ENCODE measurements at places on chromosomes 2 and 18.

- no peak for DNase-seq
Measured at GRCh38 chr2:187519419-187520120, 34.7 kb downstream of the TFPI start.

- no peak for DNase-seq
Measured at GRCh38 chr18:11146947-11147345, 2.4 kb downstream of the PIEZO2 start.

- no peak for DNase-seq
Measured at GRCh38 chr2:212314680-212315079, 223.9 kb downstream of the ERBB4 start.

- no peak for DNase-seq
Measured at GRCh38 chr2:16763493-16763899, 97.9 kb upstream of the CYRIA start.

- no peak for DNase-seq
Measured at GRCh38 chr2:16215902-16216557, 275.7 kb downstream of the MYCN start.

GRCh38 chr2:223943561-223944008, 1.6 kb downstream of the WDFY1 start:
- DNase-seq = no peak

DNA sequence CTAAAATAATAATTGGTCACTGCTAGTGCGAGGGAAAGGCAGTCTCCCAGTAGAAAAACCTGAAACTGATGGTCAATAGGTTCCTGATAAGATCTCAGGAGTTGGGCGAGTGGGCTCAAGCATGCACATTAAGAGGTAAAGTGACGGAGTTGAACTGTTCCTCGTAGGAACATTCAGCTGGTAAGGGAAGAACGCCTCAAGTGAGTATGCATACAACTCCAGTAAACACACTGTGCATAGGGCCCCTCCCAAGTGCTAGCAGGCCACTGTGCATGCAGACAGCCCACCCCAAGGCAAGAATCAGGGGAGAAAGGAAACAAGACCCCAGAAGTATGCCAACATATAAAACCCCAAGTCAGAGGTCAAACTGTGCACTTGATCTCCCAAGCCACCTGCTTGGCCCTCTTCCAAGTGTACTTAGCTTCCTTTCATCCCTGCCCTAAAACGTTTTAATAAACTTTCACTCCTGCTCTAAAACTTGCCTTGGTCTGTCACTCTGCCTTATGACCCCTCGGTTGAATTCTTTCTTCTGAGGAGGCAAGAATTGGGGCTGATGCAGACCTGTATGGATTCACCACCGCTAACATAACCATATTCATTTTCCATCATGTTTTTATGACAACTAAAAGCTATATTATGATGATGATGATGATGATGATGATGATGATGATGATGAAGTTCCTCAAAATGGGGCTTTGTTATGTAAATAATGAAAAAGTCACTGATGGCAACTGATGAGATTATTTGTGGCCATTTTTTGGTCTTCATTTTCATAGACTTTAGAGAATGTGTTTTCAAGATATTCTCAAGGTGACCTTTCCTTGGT, 118.0 kb upstream of the RAB27B start:
- DNase-seq = no peak

GRCh38 chr18:46591783-46592391, 65.1 kb downstream of the LOXHD1 start:
- DNase-seq = no peak

DNA sequence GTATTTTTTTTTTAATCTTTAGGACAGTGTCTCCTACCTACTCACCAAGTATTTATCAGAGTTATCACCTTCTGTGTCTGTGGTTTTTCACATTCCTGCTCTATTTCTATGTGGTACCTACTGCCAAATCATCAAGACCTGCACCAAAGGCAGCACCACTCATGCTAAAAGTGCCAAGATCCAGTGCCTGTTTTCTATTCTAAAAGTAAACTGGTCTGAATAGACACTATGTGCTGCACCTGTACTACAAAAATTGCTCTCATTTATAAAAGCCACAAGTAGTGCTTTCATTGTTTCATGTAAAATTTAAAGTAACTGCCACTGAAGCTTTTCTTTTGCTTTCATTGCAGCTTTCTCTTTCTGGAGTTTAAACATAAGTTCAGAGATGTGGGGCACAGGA, 103.9 kb upstream of the GULP1 start:
- no peak for DNase-seq
